Omental fat pad (tissue), 4 donors: ENCODE measurements at places on chromosomes 12 and 14. TPM values are rescaled to one million over a fixed set of nuclear protein-coding genes. Genes with fewer than 3 reads are reported as not detected.

Gene SMIM41
- total RNA-seq: 1.1 TPM

Gene PRICKLE1
- 8.9 TPM for total RNA-seq

Gene ITPK1
- total RNA-seq: 32.6 TPM

Gene TAS2R19
- 6.6 TPM for total RNA-seq

Gene FANCM
- total RNA-seq: 4.5 TPM

Gene WNT1
- not detected for total RNA-seq

Gene PTPN11
- total RNA-seq: 98.0 TPM

Gene STAC3
- total RNA-seq: 2.7 TPM

Gene NID2
- total RNA-seq: 53.5 TPM

Gene OVCH1
- 0.25 TPM for total RNA-seq

Gene A2ML1
- total RNA-seq: not detected

Gene BHLHE41
- 4.6 TPM for total RNA-seq

Gene SLC35F4
- not detected for total RNA-seq

Gene ANKRD33
- total RNA-seq: not detected

Gene MMP17
- total RNA-seq: 2.3 TPM

Gene FLRT2
- total RNA-seq: 71.4 TPM

Gene INSM2
- total RNA-seq: 0.47 TPM

Gene OR11G2
- not detected for total RNA-seq

Gene CLEC1B
- total RNA-seq: not detected

Gene SLC39A5
- total RNA-seq: not detected

Gene C12orf76
- 13.1 TPM for total RNA-seq
